H54 (cell line): ENCODE measurements at places on chromosomes 7 and 10.

GRCh38 chr7:16611711-16612110 is 33.8 kb downstream of the ANKMY2 start:
- no peak for DNase-seq

DNA sequence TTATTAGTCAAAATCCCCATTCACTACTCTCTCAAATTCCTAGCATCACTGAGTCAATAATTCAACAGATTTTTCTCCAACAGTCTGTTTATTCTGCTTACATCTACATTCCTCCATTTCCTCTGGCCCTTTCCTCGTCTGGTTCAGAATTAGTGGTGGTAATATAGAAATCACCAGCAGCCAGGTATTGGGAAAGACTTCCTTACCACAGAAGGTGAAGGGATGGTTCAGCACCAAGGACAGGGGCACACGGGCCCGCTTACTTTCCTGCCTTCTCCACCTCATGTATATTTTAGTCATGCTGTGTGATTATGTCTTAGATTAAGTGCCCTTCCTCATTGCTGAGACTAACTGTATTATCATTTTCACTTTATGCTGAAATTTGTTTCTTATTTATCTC is 70.4 kb upstream of the APBB1IP start:
- peak; percentile 12 for DNase-seq

DNA sequence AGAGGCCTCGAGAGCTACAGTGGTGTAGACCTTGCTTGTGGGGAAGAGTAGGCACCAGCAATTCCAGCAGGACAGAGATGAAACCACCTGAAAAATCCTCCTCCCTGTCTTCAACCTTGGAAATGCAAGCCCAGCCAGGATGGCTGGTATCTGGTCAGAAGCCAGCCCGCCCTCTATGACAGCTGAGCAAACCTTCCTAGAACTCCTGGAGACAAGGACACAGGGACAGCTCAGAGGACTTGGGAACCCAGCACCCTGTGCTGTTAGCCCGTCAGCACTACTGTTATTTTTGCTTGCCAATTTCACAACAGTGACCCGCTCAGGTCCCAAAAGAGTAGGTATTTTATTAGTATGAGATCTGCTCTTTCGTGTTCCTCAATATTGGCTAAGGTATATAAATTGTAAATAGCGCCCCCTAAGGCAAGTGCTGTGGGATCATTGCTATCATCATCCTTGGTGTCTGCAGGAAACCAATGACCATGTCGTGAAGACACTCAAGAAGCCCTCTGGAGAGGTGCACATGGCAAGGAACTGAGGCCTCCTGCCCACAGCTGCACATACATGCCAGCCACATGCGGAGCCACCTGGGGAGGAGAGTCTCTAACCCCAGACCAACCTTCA is 156.5 kb upstream of the CHST15 start:
- no peak for DNase-seq

GRCh38 chr10:116112232-116113231 is 160.5 kb downstream of the GFRA1 start:
- no peak for DNase-seq

DNA sequence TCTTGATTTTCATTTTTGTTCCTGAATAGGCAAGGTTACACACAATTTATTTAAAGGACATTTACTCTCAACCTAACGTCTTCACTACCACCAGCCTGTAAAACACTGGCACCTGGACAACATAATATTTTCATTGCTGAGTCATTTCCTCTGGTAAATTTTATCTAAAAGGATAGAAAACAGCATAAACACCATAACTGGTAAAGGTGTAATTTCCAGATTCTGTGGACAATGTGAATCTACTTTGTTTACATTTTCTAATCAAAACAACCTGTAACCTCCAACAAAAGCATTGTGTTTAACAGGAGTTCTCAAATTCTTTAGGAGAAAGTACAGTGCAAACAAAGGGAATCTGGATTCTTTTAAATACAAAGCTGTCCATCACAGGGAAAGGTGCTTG is 472.0 kb upstream of the AKR1E2 start:
- DNase-seq, result no peak

DNA sequence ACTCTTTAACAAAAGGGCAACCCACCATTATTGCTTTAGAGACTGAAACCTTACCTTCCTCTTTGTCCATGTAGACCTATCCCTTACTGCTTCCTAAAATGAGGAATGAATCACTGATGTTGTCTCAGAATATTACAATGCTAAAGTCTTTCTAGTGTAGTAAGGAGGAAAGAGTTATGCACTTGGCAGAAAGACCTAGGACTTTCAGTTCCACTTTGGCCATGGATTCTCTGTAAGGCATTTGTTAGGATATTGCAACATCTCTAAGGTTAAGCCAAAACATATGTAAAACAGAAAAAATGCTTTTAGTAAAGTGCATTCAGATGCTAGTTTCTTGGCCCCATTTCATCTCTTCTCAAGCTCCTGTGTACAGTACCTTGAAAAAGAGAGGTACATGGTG is 230.9 kb downstream of the PARD3 start:
- DNase-seq, result no peak

DNA sequence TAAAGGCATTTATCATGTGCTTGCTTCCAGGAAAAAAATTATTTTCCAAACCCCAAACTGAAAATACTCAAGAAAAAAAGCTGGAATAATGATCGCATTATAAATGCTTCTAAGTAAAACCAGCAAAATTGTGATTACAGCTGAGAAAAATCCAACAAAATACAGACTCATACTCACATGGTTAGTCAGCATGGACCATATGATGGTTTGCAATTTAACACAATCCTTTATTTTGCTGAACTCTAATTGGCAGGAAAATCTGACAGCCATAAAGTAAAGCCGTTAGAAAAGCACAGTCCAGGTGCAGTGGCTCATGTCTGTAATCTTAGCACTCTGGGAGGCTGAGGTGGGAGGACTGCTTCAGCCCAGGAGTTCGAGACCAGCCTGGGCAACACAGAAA is 59.6 kb downstream of the BRI3 start:
- DNase-seq, result no peak

DNA sequence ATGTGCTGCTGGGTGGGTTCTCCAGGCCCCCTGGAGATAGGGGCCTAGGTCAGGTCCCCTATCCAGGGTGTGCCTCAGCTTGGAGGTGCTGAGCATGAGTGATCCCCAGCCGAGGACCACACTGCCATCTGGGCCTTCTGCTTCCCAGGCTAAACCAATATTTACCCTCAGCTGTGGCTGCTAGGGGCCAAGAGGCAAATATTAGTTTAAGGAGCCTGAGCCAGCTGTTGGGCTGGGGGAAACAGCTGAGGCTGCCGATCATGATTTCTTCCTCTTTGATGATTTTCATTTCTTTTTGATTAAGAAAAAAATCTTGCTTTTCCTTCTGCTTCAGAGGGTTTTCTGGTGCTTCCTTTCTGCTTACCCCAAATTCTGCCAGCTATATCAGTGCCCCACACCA is 83.4 kb downstream of the NEURL1 start:
- no peak for DNase-seq

GRCh38 chr7:105916603-105917002 is 40.2 kb upstream of the ATXN7L1 start:
- no peak for DNase-seq

DNA sequence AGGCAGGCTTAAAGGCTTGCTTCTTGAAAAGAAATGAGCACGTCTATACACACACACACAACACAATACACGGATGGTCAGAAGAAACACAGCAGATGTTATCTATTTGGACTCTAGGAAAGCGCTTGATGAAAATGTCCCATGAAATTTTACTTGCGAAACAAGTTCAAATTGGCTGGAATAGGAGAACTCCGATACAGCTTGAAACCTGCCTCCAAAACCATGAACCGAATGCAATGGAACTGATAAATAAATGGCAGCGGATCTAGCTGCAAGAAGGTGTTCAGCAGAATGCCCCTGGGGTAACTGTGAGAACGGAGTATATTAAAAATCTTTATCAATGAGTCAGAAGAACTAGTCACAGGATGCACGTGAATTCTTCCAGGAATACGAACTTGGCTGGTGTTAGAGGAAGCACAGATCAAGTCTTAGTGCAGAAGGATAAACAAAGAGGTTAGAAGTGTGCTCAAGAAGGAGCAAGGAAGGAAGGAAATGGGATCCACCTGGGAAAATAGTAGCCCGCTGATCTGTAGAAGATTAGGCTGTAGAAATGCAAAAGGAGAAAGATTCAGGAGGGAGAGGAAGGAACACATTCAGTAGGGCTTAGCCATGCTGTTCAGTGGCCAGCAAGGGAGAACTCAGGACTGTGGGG is 142.0 kb upstream of the PRKCQ start:
- no peak for DNase-seq

DNA sequence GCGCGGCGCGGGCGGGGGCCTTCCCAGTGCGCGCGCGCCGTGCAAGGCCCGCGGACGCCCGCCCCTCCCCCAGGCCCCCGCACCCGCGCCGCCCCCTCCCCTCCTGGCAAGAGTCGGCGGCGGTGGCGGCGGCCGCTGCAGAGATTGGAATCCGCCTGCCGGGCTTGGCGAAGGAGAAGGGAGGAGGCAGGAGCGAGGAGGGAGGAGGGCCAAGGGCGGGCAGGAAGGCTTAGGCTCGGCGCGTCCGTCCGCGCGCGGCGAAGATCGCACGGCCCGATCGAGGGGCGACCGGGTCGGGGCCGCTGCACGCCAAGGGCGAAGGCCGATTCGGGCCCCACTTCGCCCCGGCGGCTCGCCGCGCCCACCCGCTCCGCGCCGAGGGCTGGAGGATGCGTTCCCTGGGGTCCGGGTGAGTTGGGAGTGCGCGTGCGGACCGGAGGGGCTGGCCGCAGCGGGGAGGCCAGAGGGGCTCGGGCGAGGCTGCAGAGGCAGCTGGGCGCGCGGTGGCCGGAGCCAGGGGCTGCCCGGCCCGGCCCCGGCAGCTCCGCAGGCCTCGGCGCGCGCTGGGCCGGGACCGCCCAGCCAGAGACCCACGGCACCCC is at the start of gene BMPR1A:
Gene BMPR1A (plus strand): TSS at position 109 of the 602 bp plus-strand sequence. CDS start 119,400 bp downstream, outside the sequence.
- peak; percentile 86 for DNase-seq

DNA sequence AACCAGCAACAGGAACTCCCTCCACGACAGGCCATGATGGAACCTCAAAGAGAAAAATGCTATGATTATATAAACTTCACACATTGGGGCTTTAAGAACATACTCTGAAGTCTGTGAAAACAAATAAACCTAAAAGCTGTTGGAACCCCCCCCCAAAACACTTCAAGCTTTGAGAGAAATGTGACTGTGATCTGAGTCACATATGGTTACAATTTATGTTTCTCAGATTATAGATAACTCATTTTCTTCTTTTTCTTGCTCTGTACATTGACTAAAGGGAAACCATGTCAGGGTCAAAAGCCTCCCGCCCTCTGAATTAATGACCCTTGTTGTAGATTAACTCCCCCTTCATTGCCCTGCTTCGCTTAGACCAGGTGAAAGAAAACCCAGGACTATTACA is 15.8 kb downstream of the VOPP1 start:
- no peak for DNase-seq

DNA sequence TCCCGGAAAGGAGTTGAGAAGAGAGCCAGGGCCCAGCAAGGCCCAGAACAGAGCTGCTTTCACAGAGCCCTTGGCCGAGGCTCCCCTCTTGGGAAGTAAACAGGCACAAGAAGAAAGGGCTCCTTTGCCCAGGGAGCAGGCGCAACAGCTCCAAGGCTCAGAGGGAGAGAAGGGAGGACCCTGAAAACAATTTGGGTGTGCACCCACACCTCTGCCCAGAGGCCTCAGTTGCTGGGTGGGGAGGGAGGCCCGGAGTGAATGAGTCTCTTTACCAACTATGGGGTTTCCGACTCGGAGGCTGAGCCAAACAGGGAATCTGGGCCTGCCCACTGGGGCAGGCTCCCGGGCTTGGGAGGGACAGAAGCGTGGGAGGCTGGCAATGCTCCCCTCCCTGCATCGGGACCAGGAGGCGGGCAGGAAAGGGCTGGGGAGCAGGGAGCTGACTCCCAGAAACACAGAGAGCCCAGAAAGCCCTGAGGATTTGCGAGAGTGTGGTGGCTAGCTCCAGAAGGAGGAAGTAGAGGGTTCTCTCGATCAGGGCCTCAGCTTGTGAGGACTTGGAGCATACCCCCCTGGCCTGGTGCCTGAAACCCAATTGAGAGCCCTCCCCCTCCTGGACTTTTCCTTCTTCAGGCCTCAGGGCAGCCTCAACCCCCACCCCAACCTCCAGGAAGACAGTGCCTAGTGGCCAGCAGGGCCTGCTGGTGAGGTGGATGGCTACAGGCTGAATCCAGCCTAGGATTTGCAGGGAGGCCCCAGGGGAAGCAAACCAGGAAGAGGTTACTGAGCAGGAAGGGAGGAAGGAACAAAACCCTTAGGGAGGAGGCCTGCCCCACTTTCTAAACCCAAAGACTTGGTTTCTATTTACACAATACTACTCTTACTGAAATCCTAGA is 6.2 kb downstream of the C10orf105 start:
- DNase-seq, result no peak

DNA sequence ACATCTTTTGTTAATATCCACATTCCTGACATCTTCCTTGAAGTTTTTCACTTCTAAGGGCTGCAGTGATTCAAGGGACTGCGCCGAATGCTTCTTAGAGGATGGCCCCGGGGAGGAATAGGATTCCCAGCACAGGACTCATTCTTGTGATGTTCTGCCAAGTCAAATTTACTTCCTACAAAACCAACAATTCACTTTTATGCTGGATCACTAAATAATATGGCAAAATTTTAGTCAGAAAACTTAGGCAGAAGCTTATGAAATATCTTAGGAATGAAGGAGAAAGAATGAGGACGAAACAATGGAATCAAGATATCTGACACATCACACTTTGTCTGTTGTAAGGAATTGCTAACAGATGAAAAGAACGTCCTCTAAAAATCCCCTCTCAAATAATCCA is 151.5 kb downstream of the JAZF1 start:
- no peak for DNase-seq

GRCh38 chr7:159062569-159062968 is 82.1 kb downstream of the VIPR2 start:
- DNase-seq, result no peak

DNA sequence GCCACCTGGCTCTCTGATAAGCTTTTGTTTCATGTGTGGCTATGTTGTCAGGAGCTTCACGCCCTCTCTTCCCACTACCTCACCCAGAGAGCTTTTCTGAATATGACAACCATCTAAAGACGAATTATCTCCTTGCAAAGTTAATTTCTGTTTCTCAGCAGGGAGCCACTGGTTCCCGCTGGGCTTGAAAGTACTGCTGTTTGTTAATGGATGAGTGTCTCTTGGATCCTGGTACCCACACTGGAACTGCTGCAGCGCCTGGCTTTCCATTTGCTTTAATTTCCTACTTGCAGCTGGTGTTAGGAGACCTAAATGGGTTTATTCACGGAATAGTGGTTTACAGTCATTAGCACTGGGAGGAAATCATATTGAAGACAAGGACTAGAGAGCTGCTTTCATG is 267.9 kb upstream of the LRGUK start:
- DNase-seq, result no peak

DNA sequence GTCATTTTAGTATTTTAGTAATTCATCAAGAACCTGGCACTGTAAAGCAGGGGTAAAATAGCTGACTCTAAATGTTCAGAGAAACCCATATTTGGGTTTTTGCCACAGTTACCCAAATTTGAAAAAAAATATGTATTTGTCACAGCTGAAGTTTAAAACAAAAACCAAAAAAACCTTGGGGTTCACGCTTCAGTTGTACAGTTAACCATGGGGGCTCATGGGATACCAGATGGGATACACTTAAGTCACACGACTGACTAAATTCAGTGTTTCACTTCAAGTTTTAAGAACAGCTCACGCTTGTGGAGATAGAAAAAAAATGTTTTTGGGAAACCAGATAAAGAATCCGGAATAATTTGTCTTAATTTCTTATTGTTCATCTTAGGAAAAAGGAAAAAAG is 2.1 kb downstream of the ARL3 start:
- no peak for DNase-seq
